GM18507 (cell line): ENCODE measurements at places on chromosomes 4 and X.

GRCh38 chr4:52423967-52424366, 235.1 kb downstream of the USP46 start:
- no peak for DNase-seq

- no peak for DNase-seq
Measured at GRCh38 chr4:31007858-31008257, 287.7 kb downstream of the PCDH7 start.

DNA sequence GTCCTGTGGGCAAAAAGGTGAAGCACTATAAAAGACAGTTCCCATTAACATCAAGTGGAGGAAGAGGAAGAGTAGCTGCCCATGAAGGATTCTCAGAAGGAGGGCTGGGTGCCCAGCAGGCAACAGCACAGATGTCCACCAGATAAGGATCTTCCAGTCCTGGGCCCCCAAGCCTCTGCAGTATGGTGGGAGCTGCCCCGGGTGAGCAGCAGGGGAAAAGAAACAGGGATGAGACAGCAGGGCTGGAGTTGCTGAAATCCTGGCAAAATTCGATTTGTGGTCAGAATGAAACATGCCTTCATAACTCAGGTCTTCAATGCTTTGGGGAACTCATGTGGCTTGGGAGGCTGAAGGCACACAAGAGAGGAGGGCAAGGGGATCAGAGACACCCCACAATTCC, 94.6 kb downstream of the RASL11B start:
- no peak for DNase-seq

DNA sequence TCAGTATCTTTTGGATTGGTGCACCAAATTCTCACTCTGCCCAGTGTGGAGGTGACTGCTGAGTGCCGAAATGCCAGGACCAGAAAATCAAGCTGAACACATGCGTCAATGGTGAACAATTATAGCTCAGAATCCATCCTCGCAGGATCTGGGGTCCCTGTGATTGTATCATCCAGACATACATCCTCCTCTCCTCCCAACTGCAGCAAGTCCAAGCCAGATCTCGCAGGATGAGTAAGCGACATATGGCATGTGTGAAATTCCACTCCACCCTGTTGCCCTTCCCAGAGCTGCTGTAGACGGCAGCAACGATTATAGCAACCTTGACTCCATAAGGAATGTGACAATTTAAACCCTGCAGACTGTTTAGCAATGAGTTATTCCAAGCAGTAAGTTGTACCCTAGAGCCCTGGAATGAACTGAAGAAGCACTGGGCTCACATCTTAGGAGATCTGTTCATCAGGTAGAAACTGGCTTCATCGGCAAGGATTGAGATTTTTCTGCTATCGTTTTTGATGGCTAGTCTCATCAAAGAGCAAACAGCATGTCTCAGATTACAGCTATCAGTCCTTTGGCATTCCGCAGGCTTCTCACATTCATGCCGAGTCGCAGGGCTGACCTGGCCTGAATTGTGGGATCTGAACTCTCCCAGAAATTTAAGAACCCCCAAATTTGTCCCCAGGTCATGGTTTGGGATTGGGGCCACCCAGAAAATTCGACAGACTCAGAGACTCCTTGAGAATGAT, 35.5 kb upstream of the SORBS2 start:
- DNase-seq = no peak

DNA sequence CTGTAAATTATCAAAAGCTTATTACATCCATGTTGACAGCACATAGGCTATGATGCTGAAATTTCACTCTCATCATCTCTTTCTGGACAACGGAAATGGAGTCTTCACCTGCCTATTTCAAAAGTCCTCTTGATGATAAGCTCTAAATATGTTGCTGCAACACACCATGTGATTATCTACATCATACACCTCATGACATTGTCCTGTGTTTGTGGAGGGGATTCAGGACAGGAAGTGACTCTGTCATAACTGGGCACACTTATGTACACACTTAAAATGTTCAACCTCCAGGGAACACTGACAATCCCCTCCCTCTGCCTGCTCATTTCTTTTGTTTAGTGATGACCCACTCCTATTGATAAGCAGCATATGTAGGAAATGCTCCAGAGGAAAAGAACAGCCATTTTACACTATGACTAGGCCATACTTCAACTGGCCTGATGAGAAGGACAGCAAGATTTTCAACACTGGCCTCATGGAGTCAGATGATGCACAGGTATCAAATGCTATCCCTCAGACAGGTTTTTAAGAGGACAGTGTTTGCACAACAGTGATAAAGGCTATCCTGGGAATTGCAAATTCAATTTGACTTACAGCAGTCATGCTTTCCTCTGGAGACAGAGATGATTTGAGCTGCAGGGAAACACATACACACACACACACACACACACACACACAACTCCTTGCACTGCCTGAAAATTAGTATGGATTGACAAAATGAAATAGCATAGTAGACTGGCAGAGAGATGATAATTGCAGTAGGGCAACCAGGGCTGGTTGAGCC, 163.3 kb upstream of the RASGEF1B start:
- DNase-seq = no peak

DNA sequence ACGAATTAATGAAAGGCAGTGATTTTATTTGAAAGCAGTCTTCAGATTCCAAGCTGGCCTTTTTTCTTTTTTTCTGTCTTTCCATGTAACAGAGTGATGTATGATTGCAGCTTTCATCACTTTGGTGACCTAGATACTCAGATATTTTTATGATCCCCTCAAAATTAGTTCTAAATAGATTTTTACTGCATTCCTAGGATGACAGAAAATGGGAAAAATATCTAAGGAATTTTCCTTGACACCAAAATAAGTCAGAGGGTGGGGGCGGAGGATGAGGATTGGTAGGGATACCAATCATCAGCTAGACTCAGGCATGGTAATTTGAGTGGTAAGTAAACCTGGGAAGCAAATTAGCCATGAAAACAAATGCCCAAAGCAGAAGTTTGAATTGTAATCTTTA, 11.9 kb upstream of the HMGB2 start:
- DNase-seq = no peak

GRCh38 chr4:113849771-113850170, 88.2 kb upstream of the CAMK2D start:
- no peak for DNase-seq

- no peak for DNase-seq
Measured at GRCh38 chr4:156251373-156252065, 297.9 kb upstream of the CTSO start.

DNA sequence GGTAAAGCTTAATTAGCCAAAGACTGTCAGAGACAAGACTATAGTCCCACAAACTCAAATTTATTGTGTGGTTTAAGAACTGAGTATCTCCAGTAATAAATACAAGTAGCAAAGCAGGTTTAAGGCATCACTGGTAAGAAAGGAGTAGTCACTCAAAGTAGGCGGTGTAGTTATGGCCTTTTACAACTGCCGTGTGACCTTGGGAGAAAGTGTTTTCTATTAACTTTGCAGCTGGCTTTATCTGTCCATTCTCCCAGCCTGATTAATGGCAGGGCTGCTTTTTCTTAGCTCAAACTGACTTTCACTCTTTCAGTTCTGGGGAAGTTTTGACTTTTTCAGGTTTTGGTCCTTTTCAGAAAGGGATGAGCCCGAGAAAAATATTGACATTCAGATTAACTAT, 7.4 kb upstream of the PAK3 start:
- no peak for DNase-seq

GRCh38 chr4:110160618-110161017, 37.8 kb downstream of the ELOVL6 start:
- DNase-seq = no peak

DNA sequence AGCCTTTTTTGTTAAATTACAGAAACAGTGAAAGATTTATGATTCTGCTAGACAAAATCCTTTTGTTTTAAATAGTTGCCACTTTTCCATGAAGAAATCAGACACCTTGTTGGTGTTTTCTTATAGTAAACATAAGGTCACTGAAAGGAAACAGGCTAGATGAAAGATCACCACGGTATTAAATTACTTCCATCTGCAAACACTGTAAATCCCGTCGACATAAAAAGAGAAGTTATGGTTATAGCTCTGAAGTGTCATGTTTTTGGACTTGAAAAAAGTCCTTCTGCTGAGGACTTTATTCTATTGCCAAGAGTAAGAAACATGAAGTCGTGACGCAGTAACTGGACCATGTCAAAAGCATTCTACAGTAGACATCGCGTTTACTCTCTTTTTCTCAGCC, 567.6 kb upstream of the SLIT2 start:
- DNase-seq = no peak

GRCh38 chr4:15479089-15479912, 9.6 kb downstream of the CC2D2A start:
- DNase-seq = no peak

- DNase-seq = peak; percentile 32
Measured at GRCh38 chr4:76950052-76950955, 752 bp downstream of the SEPTIN11 start.

GRCh38 chrX:45768666-45769236, 568.1 kb upstream of the DIPK2B start:
- DNase-seq = no peak

DNA sequence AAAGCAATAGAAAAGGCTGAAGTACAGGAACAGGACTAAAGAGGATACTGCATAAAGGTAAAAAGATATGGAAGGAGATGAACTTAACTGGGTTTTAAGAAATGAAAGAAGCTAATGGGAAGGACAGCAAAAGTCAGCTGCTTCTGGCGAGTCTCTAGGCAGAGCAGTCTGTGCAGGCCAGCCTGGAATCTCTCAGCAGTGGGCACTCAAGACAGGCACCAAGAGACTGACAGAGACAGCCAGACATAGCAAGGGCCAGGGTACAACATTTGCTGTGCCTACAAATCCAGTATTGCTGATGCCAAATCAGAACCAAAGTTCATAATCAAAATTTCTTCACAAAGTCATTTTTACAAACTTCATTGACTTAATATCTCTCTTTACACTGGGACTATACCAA, 62.4 kb downstream of the SPOCK3 start:
- no peak for DNase-seq

DNA sequence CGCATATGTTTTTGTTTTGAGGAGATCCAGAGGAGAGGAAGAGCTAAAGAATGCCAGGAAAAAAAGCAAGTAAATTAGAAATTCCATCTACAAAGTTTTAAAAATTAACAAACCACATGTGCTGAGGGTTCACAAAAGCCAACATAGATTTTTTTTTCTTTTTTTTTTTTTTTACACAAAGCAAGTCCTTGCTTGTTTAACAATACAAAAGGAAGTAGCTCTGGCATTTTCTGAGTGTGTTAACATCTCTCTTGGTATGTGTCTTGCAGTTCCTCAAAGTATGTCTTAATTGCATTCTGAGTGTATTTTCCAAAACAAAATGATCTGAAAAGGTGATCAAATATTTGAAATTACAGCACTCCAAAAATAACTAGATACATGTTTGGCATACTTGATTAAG, 1682.7 kb upstream of the AGA start:
- DNase-seq = no peak

DNA sequence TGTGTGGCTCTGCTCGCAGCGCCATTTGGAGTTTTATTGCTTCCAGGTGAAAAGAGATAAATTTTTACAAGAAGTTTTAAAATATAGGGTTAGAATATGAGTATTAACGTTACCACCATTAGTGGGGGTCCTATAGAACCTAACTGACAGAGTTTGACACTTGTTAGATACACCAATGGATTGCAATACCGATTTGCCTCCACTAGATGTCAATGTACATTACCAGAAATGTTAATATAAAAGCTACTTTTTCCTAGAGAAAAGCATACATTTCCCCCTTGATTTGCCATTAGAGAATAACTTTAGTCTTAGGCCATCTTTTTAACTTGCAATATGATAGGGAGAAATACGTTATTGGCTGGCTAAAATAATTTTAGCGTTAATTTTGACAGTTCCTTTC, 108.4 kb downstream of the LINC00632 start:
- no peak for DNase-seq

DNA sequence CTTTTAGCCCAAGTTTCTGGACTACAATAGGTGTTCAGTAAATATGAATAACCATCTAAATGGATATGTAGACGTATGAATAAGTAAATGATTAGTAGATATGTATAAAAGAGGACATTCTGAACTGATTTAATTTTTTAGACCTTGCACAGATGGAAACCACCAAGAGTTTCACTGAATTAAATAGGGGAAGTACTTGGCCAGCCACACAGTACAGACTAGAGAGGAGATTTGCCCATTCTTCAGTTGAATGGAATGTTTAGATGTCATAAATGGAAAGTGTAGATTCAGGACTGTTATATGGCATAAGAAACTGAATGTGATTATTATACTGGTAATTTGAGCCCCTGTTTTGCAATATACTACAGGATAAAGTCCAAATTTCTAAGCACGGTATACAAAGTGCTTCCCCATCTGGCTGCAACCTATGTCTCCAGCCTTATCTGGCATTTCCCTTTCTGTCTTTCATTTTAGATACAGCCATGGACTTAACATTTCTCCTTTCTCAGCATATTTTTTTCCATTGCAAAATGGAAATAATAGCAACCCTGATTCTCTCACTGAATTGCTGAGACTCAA, 137.8 kb upstream of the HS3ST1 start:
- DNase-seq = no peak

- no peak for DNase-seq
Measured at GRCh38 chr4:121706595-121707021, 9.8 kb upstream of the ANXA5 start.

GRCh38 chr4:103012060-103012459, 7.4 kb downstream of the SLC9B1 start:
- DNase-seq = no peak

DNA sequence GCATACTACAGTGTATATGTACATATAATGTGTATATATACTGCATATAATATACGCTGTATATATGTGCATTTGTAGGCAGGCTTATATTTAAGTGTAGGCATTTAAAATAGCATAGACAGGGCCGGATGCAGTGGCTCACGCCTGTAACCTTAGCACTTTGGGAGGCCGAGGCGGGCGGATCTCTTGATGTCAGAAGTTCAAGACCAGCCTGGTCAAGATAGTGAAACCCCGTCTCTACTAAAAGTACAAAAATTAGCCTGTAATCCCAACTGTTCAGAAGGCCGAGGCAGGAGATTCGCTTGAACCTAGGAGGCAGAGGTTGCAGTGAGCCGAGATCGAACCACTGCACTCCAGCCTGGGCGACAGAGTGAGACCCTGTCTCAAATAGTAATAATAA, 78.4 kb downstream of the JAKMIP1 start:
- no peak for DNase-seq

DNA sequence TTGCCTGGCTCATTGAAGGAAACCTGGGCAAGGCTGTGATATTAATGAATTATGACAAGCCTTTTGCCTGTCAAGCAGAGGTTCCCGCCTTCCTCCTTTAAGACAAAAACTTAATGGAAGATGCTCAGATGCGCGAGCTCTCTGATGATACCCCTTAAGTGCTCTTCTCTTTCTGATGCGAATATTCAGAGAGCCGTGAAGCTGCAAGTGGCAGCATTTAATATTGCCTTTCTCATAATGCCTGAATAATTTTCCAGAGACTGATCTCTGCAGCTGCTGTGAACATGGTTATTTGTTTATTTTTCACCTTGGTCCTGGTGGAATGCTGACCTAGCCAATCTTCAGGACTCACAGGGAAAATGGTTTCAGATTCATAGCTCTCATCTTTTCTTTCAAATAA, 251.8 kb downstream of the TENM3 start:
- no peak for DNase-seq

- no peak for DNase-seq
Measured at GRCh38 chr4:122625156-122625555, 4.3 kb upstream of the IL21 start.
